ENCODE measurements at places on chromosomes 3 and 15.

GRCh38 chr15:49287481-49287880, 117.4 kb downstream of the GALK2 start:
- no peak for DNase-seq

DNA sequence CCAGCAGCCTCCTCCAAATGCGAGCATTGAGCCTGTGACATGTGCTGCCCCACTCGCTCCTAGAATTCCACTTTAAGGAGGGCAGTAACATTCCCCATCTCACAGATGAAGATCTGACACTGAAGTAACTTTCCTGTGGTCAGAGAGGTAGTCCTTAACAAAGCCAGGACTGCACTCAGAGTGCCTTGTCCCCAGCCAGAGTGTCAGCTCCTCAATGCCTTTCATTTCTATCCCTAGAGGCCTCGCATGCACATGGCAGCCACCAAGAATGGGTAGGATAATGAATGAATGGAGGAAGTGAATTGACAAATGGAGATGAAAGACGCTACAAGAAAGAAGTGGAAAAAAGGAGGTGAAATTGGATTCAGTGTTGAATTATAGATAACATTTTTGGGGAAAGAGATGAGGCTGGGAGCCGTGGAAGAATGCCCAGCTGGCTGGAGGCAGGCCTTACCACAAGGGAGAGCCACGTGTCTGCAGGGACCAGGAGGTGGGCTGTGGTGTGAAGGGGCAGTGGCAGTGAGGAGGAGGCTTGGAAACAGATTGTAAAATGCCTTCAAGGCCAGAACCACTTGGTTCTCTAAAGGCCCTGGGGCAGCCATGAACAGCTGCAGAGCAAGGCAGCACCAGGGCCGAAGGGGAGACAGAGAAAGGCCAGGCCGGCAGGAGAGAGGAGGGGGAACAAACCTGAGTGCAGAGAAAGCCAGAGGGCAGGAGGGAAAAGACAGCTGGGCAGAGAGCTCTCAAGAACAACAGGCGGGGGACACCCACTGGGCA, 10.4 kb downstream of the CFAP92 start:
- no peak for DNase-seq

DNA sequence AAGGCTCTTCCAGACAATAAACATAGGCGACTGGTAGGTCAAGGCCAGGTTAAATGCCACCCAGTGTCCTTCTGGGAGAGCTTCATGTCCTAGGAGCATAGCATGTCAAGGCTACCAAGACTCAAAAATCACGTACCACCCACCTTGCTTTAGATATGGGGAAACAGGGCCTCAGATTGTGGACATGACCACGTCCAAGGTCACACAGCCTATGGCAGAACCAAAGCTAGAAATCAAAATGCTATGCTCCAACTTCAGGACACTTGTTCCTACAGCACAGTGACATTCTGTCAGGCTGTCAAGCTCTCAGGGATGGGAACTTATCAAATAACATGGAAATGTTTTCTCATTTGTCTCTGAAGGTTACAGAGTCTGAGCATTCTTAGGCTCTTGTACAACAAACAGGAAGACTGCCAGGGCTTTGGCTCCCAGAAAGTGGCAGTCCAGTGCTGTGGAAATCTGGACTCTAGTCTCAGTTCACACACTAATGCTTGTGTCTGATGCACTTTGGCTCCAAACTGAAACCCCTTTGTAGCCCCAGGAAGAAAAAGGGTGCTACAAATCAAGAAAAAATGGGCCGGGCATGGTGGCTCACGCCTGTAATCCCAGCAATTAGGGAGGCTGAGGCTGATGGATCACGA, 170.4 kb upstream of the LPP start:
- no peak for DNase-seq

GRCh38 chr3:12339701-12340480, 51.0 kb downstream of the PPARG start:
- no peak for DNase-seq

GRCh38 chr3:190941694-190942260, 79.3 kb upstream of the GMNC start:
- no peak for DNase-seq

GRCh38 chr3:141341536-141341935, 26.8 kb upstream of the ZBTB38 start:
- DNase-seq: no peak

- no peak for DNase-seq
These were observed 52.7 kb downstream of the MB21D2 start for GRCh38 chr3:192864941-192865340.

GRCh38 chr3:82410366-82410765, 648.9 kb upstream of the GBE1 start:
- no peak for DNase-seq

- DNase-seq: no peak
These were observed 37.6 kb downstream of the FAM3D start for GRCh38 chr3:58628823-58629562.

GRCh38 chr3:183318877-183319276, 65.8 kb downstream of the B3GNT5 start:
- no peak for DNase-seq

GRCh38 chr15:23038726-23039142, 635 bp downstream of the TUBGCP5 start:
- peak; percentile 39 for DNase-seq

Data from occipital lobe (tissue), 3 donors.